NCI-H1930 (cell line): ENCODE measurements at places on chromosomes 5 and 9.

DNA sequence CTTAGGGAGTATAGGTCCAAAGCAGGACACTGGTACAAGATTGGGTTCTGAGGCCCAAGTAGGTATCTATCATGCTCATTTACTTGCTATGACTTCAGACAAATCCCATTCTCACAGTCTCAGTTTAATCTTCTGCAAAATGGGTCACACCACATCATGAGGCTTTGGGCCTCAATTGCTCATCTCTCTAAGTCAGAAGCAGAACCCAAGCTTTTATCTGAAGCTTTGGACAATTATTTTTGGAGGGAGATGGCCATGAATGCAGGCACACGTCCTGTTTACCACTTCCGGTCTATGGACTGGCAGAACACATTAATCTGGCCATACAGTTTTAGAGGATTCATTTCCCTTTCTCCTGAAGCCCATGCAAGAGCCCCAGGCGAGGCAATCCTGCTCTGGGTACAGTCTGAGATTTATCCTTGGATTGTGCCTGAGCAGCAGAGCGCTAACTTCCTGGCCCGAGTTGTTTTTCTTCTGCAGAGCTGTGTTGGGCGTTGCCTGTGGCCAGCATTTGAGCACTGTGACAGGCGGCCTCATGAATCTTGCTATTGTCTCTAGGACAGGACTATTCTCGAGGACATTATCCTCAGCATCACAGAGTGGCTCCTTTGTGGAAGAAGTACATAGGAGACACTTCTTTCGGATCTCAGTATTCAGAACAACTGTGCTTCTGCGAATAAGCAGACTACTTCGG, 16.1 kb downstream of the SLC22A4 start:
- DNase-seq: no peak

DNA sequence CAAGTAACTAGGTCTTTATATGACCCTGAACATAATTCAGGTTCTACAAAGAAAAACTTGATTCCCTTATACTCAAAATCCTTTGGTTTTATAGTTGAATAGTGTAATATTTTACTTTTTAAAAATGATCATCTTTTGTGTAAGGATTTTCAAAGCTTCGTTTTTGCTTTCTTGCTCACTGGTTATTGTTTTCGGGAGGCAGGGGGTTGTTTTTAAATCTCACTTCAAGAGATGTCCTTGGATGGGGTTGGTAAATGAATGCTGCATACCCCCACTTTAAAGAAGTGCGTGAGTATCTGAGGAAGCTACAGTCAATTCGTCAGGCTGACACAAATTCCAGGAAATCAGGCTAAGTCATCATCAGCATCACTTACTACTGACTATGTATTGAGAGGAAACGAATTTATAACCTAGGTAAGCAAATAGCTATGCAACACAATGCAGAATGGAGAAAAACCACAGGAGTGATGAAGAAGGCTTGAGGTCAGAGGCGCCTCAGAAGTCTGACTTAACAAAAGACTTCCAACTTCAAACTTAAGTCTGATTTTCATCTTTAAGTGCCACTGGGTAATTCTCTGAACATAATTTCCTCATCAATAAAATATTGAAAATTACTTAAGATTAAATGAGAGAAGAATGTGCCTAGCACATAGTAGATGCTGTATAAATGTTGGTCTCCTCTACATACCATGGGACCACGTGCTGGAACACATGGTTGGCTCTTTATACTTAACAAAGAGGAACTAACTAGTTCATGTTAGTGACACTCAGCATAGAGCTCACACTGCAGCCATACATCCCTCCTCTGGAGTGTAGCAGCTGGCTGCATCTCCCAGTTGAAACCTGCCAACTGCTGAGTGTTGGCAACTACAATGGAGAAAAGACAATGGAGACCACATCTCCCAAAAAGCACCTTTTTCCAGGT, 106.0 kb upstream of the KIF2A start:
- DNase-seq: no peak

- DNase-seq: peak; percentile 94
Measured at GRCh38 chr9:113401027-113401792, at the start of gene ALAD. TSS of gene ALAD (minus strand) at chr9:113401284. CDS start at chr9:113393559, 7,725 bp downstream.

- no peak for DNase-seq
Measured at GRCh38 chr9:90088856-90089255, 484.0 kb downstream of the GADD45G start.

- DNase-seq: no peak
Measured at GRCh38 chr5:2169850-2170760, 287.4 kb upstream of the IRX4 start.

GRCh38 chr5:98314292-98314691, 459.2 kb upstream of the RGMB start:
- no peak for DNase-seq

DNA sequence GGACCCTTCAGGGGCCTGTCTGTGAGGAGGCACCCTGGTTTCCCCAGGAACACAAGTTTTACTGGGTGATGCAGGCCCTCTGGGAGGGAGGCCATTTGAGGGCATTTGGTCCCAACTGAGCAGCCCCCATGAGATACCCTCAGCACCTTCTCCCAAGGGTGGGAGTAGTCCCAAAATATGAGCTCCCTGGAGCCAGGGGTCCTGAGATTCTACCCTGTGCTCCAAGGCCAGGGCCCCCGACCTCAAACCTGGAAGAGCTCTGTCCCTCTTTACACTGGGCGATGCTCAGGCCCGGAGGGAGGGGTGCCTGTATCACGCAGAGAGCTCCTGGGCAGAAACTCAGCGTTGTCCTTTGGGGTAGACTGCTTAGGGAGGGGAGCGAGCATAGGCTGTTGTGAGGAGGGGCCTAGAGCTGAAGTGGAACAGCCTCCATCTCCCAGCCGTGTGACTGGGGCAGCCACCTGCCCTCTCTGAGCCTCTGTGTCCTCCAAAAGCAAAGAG, 64.0 kb upstream of the SYNPO start:
- no peak for DNase-seq

- DNase-seq: no peak
Measured at GRCh38 chr5:88474574-88474973, 205.9 kb upstream of the TMEM161B start.

- DNase-seq: no peak
Measured at GRCh38 chr5:81007637-81008027, 47.5 kb downstream of the RASGRF2 start.

DNA sequence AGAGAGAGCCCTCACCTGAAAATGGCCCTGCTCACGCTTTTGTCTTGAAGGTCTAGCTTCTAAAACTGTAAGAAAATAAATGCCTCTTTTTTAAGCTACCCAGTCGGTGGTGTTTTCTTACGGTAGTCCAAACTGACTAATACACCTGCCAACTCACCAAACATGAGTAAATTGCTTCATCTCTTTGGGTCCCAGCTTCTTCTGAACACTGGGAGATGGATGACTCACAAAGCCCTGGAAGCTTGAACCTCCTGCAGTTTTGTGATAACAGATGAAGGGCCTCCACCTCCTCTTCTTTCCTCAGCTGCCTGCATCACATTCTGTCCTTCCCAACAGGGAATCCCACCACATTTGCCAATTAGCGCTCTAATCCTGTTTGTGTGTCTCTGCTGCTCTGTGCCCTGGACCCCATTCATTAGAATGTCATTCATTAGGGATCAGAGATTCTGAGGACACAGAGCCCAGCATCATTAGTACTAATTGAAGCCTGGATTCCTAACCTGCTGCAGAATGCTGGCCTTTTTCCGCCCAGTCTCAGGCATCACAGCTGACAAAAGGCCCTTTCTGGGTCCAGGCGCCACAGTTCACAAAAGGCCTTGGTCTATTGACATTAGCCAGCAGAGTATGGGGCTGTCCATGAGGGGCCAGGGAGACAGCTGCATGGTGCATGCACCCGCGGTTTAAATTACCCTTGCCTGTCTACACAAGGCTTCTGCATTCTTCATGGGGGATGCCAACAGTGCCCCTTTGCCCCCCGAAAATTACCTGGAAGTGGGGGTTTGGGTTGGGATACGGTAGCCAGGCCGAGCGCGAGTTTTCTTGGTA, 349.3 kb downstream of the SEMA5A start:
- no peak for DNase-seq

GRCh38 chr5:3347741-3348140, 247.9 kb upstream of the IRX1 start:
- no peak for DNase-seq

DNA sequence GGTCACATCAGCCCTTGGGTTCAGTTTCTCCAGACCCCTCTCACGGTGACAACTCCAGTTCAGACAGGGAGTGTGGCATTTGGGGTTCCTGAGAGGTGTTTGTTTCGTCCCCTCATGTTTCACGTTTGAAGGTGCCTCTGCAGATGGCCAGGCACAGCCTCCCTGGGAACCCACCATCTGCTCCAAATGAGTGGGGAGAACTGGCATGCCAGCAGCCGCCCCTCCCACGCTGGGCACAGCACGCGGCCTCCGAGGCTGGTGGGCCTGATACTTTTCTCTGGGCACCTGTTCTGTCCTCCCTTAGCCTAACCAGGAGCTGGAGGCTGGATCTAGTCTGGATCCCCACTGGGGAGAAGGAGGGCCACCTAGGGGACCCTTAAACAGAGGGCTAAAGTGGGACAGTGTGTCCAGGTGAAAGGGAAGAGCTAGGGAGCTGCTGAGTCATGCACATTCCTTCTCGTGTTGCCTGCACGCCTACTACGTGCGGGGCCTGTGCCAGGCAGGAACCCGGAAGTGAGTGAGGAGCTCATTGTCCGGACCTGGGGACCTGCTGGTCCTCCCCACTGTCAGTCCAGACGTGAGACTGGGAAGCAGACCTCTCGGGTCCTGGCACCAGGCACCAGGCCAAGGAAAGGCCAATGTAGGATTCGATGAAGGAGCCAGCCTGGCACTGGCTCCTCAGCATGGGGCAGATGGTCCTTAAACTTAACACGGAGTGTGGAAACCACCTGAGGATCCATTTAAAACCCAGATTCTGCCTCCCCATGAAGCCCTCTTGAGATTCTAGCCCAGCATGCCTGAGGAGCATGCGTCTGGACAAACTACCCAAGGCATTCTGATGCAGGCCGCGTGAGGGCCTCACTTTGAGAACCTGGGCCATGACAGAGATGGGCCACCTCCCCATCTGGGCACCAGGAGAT, 11.7 kb downstream of the DNM1 start:
- DNase-seq: no peak

DNA sequence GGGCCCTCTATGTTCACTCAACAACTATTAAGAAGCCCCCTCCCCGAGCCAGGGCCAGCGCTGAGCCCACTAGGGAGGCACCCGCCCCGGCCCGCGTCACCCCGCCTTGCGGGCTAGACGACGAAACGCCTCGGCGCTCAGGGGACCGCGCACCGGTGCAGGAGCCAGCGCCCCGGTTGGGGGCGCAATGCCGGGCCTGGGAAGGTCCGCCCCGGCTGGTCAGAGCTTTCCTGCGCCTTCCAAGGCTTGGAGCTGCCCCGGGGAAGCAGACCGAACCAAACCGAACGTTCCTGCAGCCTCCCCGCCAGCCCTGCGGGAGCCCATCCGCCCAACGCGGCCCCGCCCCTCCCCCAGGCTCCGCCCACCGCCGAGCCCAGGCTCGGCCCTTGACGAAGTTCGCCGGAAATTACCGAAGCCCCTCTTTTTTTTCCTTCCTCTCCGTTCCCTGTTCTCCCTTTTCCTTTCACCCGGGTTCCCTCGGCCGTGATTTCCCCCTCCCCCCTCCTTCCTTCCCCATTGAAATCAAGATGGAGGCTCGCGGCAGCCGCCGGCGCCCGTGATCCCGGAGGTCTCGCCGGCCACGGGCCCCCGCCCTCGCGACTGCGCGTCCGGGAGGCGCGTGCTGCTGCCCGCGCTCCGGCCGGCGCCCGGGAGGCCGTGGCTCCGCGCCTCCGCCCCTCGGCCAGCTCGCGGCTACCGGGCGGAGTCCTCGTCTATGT, at the start of gene TRIO:
TRIO (plus strand) TSS at position 516 of the 719 bp plus-strand sequence. CDS start 384 bp downstream, outside the sequence.
- peak; percentile 92 for DNase-seq

DNA sequence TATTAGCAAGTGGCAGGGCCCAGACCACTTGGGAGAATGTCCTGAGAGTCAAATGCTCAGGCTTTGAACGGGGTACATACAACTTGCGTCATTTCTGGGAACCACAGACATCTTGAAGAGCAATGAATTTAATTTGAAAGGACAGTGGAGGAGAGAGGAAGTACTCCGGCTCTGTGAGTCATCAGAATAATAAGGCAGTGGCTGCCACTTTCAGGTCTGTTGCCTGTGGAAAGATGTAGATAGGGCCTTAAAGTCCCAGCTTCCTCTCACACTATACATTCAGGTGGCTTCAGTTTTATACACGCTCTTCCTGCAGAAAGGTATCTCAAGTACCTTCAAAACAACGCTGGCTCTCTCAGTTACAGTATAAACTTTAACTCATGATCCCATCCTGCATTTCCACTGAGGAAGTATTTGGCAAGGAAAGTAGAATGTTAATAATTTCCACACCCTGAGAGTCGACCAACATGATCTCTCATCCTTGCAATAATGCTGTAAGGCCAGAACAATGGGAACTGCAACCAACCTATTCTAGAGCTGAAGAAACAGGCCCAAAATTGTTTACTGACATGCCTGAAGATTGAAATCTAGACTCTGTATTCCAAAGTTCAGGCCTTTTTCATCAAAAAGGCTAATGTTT, 6.8 kb upstream of the PRUNE2 start:
- DNase-seq: no peak

- DNase-seq: no peak
Measured at GRCh38 chr5:62707131-62707530, 128.5 kb downstream of the LRRC70 start.

- DNase-seq: no peak
Measured at GRCh38 chr9:89009546-89009840, 18.2 kb downstream of the S1PR3 start.
